Spinal cord (tissue), 10 donors: ENCODE measurements at places on chromosomes 6 and 20.

GRCh38 chr20:14288341-14289330 is 48.8 kb downstream of the FLRT3 start:
- DNase-seq = no peak
- H3K27me3 ChIP-seq = no peaks in the 10 kb centered on the region
- no peak overlapping the region for H3K27ac ChIP-seq
- H3K4me1 ChIP-seq = no peaks in the 10 kb centered on the region
- no peaks in the 10 kb centered on the region for H3K36me3 ChIP-seq

- H3K36me3 ChIP-seq = peaks cover 4% of the 10 kb centered on the region
- H3K4me3 ChIP-seq = no peak overlapping the region
- no peak overlapping the region for H3K27ac ChIP-seq
- no peaks in the 10 kb centered on the region for H3K4me1 ChIP-seq
These were observed 32.4 kb upstream of the HINT3 start for GRCh38 chr6:125924169-125924568.

DNA sequence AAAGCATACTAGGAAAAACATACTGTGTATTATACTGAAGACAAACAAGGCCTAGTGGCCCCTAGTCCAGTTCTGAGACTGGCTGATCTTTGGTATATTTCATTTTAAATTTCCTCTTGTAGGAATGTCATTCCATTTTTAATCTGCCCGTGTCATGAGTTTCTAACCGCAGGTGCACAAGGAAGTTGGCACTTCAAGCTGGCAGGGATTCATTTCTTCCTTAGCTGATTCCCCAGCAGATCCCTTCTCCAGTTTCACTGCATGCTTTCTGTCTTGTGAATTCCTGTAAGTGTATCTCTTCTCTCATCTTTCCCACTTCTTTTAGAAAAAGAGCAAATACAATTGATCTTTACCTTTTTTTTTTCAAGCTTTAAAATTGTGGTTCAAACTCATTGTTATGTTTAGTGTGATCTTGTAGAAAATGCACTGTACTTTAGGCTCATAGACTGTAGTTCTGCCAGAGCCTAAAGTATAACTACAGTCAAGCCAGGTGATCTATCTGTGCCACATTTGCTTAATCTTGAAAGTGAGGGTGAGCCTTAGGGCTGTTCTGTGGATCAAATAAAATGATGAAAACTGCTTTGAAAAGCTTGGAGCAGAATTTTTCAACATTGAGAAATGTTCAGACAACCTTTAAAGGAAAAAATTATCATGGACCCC is 37.0 kb downstream of the RNF217 start:
- no peak overlapping the region for H3K4me3 ChIP-seq
- H3K4me1 ChIP-seq = no peaks in the 10 kb centered on the region
- H3K27ac ChIP-seq = no peak overlapping the region
- no peaks in the 10 kb centered on the region for H3K36me3 ChIP-seq

DNA sequence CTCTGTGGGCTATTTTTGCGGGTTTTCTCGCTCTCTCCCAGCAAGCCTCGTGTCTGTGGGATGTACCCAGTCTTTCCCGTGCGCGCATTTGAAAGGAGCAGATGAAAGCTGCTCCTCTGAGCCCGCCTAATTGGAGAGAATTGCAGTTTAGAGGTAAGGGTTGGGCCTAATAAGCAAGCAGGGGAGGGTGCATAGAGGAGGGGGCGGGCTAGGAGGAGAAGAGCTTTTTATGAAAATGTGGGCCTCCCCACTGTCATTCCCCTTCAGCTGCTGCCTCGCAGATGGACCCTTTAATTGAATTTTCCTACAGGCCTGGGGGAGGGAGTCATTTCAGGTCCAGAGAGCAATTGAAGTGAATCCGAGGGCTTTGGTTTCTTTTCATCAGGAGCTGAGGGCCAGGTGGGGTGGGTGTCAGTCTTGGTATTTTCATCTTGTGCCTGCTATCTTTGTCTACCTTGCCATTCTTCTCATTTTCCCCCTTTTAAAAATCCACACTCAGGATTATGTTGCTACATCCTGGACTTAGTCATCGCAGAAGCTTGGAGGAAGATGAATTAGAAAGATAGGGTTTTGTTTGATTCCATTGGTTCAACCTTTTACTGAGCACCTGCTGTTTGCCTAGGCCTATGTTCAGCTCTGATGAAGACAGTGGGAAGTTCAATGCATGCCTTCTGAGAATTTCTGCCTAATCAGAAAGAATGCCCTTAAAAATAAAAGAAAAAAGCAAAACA is 423.4 kb downstream of the CD83 start:
- no peaks in the 10 kb centered on the region for H3K27me3 ChIP-seq
- H3K4me1 ChIP-seq = peaks cover 6% of the 10 kb centered on the region
- no peaks in the 10 kb centered on the region for H3K36me3 ChIP-seq
- no peak for DNase-seq
- H3K27ac ChIP-seq = no peak overlapping the region

- no peaks in the 10 kb centered on the region for H3K36me3 ChIP-seq
- H3K4me1 ChIP-seq = no peaks in the 10 kb centered on the region
- H3K27ac ChIP-seq = no peak overlapping the region
These were observed 78.3 kb upstream of the SRSF6 start for GRCh38 chr20:43379239-43379917.

- H3K27ac ChIP-seq = no peak overlapping the region
- H3K4me1 ChIP-seq = no peaks in the 10 kb centered on the region
- H3K4me3 ChIP-seq = no peak overlapping the region
These were observed 24.9 kb upstream of the NT5E start for GRCh38 chr6:85424981-85425380.

- no peak overlapping the region for H3K27ac ChIP-seq
- no peak for DNase-seq
- H3K4me3 ChIP-seq = no peak overlapping the region
- H3K36me3 ChIP-seq = no peaks in the 10 kb centered on the region
These were observed 336.3 kb downstream of the NRN1 start for GRCh38 chr6:5670381-5670780.
